ENCODE measurements at places on chromosomes 16 and 17. TPM values are rescaled to one million over a fixed set of nuclear protein-coding genes. Genes with fewer than 3 reads are reported as not detected.

SIRT7 gene
- total RNA-seq = 57.4 TPM

FBXW10B gene
- not detected for total RNA-seq

PABPN1L gene
- total RNA-seq = not detected

- no peaks in the 10 kb centered on the region for H3K27me3 ChIP-seq
- peaks cover 6% of the 10 kb centered on the region for H3K36me3 ChIP-seq
- 0 out of 2 replicates have a peak overlapping the region, but pooled peaks have one; percentile 78 for H3K4me3 ChIP-seq
These were observed 2.5 kb downstream of the PRSS8 start for GRCh38 chr16:31133046-31133501.

NDRG4 gene
- total RNA-seq = 6.7 TPM

Data from Caco-2 (cell line).